ENCODE measurements at places on chromosomes 11 and 22. TPM values are rescaled to one million over a fixed set of nuclear protein-coding genes. Genes with fewer than 3 reads are reported as not detected.
A peak's percentile ranks its signal among the peaks of the same experiment; 100 is the strongest.

- peak; percentile 44 for DNase-seq
Observed at GRCh38 chr11:44235765-44236201, 74.2 kb downstream of the ALX4 start.

DNA sequence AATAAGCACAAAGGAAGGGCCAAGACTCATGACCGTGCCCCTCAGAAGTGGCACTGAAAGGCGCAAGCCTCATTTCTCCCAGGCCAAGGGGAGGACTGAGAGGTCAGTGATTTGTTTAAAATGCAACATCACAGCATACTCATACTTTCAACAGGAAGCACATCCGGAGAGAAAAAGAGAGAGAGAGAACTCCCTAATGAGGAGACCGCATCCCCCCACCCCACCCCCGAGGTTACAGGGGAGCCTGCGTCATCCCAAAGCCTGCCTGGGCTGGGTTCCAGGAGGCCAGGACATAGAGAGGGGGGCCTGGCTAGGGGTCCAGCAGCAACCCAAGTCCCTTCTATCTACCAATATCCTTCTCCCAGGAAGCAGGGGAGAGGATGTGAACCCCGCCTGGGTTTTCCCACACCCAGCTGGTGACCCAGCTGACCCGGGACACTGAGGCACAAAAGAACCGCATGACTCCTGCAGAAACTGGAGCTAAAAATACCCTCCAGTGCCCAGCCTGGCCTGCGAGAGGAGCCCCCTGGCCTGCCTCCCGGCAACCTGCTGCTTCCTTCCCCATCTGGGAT is 3.8 kb downstream of the CSNK1E start:
- DNase-seq: peak; percentile 61

PRG2 gene
- total RNA-seq: 6.8 TPM

DNA sequence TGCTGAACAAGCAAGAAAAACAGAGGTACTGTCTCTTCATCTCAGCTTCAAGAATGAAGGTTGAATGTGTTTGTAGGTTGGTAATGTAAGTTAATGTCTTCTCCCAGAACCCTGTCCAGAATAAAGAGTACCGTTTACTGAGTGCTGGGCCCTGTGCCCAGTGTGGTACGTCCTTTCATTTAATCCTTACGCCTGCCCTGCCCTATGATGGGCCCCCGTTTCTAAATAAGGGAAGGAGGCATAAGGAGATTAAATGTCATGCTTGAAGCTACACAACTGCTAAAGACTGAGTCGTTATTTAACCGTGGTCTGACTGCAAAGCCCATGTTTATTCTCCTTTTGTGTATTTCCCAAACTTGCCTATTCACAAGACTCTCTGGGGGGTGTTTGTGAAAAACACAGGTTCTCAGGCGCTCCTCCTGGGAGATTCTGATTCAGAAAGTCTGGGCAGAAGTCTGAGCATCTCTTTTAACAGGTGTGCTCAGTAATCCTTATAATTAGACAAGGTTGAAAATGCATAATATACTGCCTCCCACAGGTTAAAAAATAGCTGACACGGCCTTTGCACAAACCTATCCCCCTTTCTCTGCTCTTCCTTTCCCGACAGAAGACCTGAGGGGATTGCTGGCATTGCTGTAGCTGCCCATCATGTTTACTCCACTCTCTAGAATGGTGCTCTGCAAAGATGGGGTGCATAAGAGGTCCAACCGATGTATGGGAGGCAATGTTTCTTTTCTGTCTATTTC is 56.3 kb upstream of the ZBTB44 start:
- DNase-seq: no peak

DNA sequence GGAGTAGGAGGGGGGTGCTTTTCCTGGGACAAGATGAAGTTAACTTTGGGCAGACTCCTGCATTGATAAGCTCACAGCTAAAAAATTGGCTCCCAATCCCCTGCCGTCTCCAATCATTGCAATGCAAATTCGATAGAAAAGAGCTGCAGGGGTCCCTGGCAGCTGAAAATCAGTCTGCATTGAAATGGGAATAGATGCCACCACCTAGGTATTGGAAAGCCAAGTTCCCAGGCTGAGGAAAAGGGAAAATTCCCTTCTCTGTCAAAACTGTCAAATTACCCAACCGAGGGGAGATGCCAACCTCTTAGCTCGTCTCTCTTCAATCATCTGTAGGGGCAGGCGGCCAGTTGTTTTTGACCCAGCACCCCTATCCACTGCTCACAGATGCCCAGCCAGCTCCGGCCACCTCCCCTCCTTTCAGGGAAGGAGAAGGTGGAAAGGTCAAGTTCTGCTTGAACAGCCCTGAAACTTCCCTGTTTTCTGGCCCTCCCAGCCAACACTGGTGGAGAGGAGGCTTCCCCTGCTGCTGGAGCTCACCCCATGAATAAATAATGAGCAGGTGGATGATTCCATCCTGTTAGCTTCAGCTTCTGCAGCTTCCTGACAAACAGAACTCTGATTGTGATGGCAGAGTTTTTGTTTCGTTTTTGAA is 916.3 kb downstream of the TBC1D22A start:
- no peak for DNase-seq

SPON1 gene
- 60.2 TPM for total RNA-seq

- DNase-seq: no peak
Observed at GRCh38 chr11:118843565-118843964, 40.1 kb upstream of the CXCR5 start.

DNA sequence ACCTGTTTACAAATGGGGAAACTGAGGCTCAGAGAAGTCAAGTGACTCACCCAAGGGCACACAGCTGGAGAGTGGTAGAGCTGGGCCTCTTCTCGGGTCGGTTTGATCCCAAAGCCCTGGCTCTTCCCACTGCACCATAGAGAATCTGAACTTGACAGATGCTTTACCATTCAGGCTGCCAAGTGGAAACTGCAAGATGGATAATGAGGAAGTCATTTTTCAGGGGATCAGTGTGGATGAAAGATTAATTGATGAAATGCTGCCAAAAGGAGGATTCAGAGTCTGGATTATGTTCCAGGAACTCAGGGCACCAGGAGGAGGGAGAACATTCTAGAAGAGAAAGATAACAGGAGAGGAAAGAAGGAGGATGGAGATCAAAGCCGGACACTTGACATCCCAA is 185.9 kb upstream of the ZBED5 start:
- no peak for DNase-seq

DNA sequence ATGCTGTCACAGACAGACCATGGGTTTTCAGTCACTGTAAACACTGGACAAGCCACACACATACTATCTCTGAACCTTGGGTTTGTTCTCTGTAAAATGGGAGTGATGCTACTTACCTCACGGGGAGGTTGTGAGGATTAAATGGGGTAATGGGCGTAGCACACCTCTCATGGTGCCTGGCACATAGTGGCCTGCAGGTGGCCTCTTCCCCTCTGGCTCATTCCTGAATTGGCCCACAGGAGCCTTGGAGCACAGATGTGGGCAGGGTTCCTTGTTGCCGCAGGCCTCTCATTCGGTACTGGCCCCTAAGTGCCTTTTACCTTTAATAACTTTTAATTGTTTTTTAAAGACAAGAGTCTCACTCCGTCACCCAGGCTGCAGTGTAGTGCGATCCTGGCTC is 11.7 kb downstream of the MICAL2 start:
- no peak for DNase-seq

- no peak for DNase-seq
Observed at GRCh38 chr11:203945-204586, 3.1 kb downstream of the BET1L start.

DNA sequence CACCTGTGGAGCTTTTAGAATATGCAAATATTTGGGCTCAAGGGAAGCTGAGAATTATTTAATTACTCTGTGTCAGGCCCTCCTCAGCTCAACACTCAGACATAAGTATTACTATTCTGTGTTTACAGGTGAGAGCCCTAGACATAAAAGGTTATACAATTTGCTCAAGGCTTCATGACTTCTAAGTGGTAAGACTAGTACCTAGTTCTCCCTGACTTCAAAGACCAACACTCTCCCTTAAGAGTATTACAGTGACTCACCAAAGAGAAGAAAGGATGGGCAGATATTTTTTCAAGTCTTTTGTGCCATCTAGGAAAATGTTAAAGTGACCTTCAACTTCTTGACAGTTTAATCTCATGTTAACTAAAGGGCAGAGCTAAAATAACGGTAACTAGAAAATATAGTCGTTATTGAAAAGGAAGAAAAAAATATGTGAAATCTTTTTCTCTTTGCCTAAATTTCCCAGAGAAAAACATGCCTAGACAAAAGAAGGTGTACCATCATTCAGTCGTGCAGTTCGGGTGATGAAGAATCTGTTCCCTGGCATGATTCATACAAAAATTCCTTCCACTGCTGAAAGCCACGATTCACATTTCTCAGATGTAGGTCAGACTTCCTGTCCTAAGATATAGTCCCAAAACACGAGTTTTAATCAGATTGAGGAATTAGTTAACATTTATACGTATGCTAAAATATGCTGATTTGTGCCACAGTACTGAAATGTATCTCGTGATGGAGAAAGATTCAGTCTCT is 849.1 kb upstream of the API5 start:
- DNase-seq: no peak

DNA sequence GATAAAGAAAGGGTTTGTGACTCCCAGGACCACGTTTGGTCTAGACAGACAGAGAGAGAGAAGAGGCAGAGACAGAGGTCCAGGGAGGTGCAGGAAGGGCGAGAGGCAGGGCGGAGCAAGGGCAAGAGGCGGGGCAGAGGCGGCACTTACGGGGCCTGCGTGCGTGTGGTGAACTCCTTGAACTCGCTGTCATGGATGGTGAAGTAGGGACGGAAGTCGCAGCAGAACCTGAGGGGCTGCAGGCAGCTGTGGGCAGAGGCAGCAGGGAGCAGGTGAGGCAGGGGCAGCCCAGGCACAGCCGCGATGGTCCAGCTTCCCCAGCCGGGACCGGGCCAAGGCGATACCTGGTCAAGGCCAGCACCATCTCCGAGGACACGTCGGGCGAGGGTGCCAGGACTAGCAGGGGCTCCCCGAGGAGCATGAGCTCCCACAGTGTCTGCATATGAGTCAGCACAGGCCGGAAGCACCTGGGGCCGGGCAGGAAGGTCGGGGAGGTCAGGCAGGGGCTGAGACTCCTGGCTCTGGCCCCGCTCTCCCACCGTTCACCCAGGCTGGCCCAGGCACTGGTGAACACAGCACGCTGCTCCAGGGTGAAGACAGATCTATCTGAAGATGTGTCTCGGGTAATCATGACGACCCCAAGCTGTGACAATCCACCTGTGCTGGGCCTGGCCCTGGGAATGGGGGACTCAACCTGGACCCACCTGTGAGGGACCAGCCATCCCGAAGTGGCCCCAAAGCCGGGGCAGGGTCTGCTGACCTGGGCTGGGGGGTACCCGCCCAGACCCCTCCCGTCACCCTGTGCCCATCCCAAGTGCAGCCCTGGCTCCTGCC is 7.2 kb upstream of the PLXNB2 start:
- DNase-seq: no peak

GRCh38 chr22:50078761-50079160 is 6.5 kb downstream of the MLC1 start:
- DNase-seq: no peak

DNA sequence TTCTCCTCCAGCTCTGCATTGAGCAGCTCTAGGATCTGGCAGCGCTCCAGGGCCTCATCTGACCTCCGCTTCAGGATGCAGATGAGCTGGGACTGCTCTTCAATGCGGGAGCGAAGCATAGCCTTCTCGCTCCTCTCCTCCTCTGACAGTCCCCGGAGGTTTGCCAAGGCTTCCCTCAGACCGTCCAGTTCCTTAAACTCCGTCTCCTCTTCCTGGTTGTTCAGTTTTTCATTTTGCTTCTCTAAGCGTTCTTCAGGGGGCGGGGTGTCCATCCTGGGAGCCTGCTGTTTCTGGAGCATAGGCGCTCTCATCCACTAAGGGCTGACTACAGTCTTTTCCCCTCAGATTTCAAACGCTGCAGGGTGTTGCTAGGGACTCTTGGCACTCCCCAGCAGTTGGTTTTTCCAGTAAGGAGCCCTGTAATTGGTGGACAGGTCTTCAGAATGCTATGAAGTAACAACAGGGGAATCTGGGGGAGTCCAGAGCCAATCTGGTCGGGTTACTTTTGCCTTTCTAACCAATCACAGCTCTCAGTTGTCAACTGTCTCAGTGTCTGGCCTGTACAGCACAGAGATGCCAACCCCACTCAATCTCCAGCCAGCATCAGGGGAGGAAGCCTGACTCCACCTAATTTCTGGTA is at the start of gene CCDC89:
Gene CCDC89, minus strand, starts transcription at position 376 of the 640 bp plus-strand sequence. Its CDS starts 65 bp downstream, at position 311.
- DNase-seq: peak; percentile 91

- peak; percentile 34 for DNase-seq
Observed at GRCh38 chr11:96122601-96123074, 198.7 kb upstream of the MTMR2 start.

GRCh38 chr11:44611088-44611487 is 45.6 kb downstream of the CD82 start:
- DNase-seq: no peak

- peak; percentile 78 for DNase-seq
Observed at GRCh38 chr22:40346185-40347118, at the start of gene ADSL. Gene ADSL (plus strand): TSS chr22:40346500. CDS start chr22:40346559, 59 bp downstream.

- peak; percentile 63 for DNase-seq
Observed at GRCh38 chr11:49208006-49208721, at the start of gene FOLH1. Gene FOLH1 (minus strand): TSS chr11:49208602. CDS start chr11:49208409, 193 bp downstream.

GRCh38 chr11:33907421-33907820 is 15.5 kb upstream of the LMO2 start:
- DNase-seq: no peak

DEFB131B gene
- total RNA-seq: not detected

MAML2 gene
- 15.6 TPM for total RNA-seq

GVQW3 gene
- 5.2 TPM for total RNA-seq

DNA sequence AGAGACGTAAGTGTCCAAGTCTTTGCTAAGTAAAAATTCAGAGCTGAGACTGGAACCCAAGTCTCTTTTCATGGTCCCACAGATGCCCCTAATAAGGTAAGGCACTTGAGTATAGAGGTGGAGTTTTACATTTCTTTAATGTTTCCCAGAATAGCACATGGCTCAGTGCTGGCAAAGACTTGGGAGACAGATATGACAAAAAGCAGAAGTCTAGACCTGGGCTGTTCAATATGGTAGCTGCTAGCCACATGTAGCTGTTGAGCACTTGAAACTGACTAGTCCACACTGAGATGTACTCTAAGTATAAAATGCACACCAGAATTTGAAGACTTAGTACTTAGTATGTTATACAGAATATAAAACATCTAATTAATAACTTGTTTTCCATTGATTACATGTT is 17.6 kb downstream of the VSTM5 start:
- DNase-seq: no peak

- no peak for DNase-seq
Observed at GRCh38 chr22:27198518-27199035, 541.2 kb downstream of the MIAT start.

GRCh38 chr11:4138497-4138896 is 43.9 kb downstream of the RRM1 start:
- no peak for DNase-seq

DNA sequence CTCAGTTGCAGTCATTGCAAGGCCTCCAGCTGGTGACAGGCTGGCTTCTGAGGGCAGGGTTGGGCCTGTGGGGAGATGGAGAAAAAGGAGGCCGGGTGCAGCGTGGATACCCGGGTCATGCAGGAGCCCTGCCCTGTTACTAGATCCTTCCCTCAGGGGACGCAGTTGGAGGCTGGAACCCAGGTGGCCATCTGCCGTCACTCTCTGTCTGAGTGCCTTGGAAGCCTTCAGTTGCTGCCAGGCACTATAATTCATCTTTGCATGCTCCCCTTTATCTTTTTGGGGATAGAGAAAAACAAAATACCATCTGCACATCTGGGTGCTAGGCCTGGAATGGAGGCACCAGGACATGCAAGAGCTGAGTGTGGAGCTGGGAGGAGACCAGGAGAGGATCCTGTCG is 82.7 kb downstream of the TP53I11 start:
- no peak for DNase-seq

C2CD2L gene
- 4.5 TPM for total RNA-seq
